GM13977 (cell line): ENCODE measurements at places on chromosomes 11 and 22.

GRCh38 chr11:66106786-66107599, 36.9 kb downstream of the PACS1 start:
- no peak for DNase-seq

DNA sequence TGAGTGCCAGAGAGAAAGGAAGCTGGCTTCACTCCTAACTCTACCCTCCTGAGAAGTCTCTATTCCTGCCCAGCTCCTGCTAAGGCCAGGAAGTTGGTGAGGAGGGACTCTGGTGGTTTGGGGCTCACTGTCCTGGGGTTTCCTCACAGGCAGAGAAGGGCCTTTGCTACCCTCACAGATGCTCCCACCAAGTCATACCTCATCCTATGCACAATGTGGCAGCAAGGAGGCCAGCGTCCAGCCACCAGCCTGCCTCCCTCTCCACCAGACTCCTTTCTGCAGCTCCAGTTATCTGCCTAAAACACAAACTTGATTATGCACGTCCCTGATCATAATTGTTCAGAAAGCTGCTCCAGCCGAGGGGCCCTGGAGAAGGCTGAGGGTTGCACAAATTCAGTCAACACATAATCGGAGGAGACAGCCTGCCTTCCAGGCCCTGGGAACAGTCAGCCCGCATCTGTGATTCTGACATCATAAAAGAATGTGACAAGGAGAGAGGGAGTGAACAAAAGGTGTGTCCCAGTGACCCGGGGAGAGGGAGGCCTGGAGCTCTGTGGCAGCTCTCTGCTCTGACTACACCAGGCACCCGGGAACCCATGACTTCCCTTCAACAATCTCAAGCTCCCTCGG, 28.8 kb downstream of the DKK3 start:
- DNase-seq, result no peak

DNA sequence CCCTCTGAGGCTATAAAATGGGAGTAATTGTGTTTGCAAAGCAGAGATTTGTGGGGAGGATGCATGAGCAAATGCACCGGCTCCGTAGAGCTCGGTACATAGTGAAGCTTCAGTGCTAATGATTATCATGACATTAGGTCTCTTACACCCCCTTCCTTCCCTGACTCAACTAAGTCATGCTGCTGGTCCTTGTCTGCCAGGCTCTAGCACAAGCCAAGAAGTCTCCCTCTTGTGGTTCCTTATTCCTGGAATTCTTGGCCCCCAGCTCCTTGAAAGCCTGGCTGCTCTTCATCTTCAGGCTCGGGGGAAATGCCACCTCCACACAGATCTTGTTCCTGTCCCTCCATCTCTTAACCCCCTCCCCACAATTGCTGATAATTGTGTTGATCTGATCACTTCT, 45.7 kb upstream of the SYT13 start:
- no peak for DNase-seq

DNA sequence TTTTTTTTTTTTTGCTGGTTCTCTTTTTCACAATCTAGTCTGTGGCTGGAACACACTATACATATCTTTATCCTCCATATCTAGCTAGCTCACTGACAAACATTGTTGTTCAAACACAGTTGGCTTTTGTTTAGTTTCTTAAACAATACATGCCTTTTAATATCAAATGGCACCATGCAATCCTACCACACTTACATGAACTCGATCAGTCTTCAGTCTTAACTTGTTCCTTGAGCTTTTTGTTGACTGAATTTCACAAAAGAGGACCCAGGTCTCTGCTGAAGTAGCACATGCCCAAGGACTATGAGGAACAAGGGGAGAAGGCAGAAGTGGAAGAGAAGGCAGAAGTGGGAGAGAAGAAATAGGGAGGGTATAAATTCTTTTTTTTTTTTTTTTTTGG, 25.5 kb downstream of the TMEM123 start:
- DNase-seq, result no peak

DNA sequence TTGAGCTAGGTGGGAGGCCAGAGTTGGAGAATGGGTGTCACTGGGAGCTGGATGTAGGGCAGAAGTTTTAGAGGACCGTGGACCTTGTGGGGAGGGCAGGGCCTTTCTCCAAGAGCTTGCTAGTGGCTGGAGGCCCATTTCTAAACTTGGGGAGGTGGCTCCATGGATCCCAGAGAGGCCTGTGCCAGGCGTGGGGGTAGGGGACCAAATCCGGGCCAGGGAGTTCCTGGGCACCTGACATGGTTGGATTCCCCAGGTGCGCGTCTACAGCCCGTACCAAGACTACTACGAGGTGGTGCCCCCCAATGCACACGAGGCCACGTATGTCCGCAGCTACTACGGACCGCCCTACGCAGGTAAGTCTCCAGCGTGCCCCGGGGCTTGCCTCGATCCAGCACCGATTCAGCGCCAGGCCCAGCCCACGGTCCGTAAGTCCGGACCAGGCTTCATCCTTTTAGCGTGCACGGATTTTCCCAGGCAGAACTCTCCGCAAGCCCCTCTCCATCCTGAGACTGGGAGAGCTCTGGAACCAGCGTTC, 14.2 kb downstream of the PLEKHB1 start:
- no peak for DNase-seq

DNA sequence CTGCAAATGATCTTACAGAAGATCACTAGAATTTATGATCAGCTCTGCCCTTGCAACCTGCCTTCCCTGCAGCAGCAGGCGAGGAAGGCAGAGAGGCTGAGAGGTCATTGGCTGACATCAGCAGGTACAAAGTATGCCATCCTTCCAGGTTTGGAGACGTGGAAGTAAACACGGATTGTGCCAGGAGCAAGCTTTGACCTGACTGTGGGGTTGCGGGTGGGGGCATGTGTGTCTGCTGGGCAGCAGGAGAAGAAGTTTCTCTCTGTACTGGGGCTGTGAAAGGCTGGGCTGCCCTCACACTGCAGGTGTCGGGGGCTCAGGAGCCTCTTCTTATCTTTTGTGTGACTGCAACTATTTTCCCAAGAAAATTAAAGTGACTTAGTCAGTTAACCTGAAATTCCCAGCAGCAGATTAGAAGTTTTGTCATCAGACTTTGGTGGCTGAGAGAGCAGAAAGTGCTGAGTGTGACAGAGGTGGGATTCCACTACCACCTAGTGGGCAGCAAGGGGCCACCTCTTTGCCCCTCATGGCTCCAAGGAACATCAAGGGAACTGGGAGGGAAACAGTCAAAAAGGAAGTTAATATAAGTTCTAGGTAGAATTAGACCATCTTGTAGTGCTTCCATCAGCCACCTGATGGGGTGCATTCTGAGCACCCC, 565.9 kb downstream of the ETS1 start:
- no peak for DNase-seq

GRCh38 chr11:104529213-104529612, 365.3 kb upstream of the PDGFD start:
- DNase-seq, result no peak

DNA sequence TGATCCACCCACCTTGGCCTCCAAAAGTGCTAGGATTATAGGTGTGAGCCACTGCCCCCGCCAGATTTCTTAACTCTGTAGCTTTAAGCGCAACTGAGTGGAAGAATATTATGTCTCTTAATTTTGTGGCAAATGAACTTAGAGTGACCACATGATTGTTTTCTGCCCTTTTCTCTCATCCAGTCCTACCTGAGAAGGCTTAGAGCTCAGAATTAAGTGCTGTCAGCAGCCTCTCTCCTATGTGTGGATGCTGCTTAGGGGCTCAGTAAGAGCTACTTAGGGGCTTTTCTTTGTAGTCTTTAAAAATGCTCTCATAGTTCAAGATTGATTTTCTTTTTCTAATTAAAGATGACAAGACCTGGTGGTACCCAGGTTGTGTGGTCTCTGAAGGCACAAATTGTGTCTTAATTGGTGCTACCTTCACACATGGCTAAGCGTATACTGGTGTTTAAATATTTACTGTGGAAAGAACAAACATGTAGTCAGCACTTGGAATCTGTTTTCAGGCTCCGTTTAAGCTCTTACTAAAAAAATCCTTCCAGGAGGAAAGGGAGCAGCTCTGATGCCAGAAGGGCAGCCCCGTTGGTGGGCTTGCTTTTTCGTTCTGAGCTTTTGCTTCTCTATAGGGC, 59.3 kb downstream of the DEPDC5 start:
- DNase-seq, result no peak

DNA sequence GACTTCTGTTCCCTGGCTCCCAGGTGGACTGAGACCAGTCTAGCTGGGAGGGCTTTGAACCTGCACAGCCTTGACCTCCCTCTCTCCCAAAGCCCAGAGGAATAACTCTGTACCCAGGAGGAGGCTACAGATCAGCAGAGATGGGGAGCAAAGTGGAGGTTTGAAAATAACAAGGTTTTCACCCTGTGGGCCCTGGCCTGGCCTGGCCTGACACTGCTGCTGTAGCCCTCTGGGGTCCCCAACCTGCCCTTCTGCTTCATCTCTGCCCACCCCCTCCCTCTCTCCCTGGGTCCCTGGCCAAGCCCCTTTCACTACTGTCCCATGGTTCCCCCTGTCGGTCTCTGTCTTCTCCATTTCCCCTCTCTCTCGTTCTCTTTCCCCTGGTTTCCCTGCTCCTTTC, 225.2 kb downstream of the BUD13 start:
- DNase-seq, result no peak
